Stimulated activated CD4-positive, alpha-beta T cell treated with anti-CD3 and anti-CD28 coated beads, Interleukin-4, amount 100 ng/mL, for 1 hour (primary cell): ENCODE measurements at places on chromosomes 4 and X.

GRCh38 chr4:173057442-173057841, 111.2 kb upstream of the GALNT7 start:
- no peak for DNase-seq

DNA sequence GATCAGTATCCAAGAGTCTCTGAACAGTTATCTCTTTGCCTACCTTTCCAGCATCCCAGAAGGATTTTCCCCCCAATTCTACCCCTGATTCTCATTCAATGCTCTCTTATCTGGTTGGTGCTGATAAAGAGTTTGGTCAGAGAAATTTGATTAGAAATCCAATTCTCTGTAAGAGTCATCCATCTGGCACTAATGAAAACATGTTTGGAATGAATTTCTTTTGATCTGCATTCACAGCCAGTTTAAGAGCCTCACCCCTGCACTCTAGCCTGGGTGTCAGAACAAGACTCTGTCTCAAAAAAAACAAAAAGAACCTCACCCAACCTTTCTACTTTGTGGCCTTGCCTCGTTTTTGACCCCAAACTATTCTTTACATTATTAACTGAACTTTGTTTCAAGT, 122.1 kb downstream of the MANBA start:
- no peak for DNase-seq

GRCh38 chrX:103773445-103773844, 3.2 kb upstream of the PLP1 start:
- no peak for DNase-seq

DNA sequence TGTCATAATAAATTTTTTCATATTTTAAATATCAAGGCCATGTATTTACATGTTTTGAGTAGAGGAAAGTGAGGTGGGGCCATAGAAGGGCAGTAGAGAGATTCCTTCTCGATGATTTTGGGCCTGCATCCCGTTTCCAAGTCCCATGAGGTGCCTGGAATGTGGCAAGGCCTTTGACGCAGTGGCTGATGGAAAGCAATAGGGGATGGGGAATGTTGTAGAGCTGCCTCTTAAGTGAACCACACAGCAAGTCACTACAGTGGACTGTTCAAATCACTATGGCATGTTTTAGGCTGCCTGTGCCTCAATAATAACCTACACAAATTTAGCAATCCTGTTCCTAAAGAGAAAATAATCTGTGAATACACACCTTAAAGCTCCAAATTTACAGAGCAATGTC, 48.3 kb downstream of the ANXA5 start:
- no peak for DNase-seq

DNA sequence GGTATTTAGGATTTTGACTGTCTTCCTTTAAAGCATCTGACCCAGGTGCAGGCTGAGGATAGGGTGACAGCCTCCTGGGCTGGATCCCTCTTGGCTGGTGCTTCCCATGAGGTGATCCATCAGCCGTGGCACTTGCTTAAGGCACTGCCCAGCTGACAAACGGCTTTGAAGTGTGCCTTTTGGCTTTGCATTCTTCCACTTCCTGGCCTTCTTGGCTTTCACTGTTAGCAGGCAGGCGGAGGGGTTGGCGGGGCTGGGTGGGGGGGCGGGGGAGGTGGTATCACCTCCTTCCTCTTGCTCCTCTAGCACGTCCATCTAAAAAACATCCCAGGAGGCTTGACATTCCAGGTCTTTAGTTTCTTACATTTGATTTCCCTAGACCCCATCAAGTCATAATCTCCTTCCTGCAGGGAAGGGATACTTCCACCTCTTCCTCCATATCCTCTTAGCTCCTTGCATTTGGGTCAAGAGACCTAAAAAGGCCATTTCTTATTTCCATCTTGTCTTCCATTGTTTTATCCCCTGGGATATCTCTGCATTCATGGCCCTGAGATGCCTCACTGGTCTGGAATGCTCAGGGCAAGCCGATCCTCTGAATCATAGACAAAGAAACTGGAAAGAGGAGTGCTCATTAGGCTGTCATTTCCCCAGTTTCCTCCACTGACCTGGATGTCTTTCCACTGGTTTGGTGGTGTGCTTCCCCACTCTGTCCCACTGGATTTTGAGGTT, 11.3 kb upstream of the APLN start:
- no peak for DNase-seq

DNA sequence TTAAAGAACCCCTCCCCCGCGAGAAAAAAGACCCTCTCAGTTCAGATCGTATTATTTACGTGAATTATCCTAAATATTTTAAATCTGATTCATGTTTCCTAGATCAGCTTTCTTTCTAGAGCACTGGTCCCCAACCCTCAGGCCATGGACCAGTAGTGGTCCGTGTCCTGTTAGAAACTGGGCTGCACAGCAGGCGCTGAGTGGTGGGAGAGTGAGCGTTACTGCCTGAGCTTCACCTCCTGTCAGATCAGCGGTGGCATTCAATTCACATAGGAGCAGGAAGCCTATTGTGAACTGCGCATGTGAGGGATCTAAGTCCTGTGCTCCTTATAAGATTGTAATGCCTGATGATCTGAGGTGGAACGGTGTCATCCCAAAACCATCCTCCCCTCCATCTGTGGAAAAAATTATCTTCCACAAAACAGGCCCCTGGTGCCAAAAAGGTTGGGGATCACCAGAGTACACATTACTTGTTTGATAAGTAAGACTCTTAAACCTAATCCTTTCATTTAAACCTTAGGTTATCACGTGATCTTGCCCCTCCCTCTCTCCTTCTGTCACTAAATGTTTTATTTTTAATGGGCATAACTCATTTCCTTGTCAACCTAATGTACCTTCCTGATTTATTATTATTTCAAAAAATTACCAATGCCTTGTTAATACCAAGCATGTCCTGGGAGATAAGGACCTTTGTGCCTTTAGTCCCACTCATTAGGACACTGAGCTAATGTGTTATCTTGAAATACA, 442.9 kb downstream of the TLL1 start:
- DNase-seq: no peak

DNA sequence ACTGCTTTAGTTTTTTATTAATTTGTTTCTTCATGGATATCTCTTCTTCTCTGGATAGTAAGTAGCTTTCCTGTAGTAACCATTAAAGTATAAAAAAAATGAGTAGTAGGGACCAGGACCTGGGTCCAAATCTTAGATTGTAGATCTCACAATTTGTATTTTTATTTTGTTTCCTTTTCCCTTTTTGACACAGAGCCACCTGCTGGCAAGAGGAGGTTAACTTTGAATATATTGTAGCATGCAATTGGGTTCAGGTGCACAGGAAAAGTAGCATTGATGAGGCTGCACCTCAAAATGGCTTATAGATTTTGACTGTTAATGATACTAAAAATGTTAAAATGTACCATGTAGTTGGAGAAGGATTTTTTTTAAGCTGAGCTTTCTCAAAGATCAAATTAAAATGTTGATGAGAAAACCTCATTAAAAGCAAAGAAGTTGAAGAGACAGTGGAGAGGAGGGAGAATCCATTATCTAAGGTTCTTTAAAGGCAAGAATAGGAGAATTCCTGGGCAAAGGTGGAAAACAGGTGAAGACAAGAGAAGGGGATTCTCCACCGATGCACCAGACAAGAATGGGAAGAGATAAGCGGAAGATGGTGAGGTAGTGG, 48.3 kb upstream of the HPGDS start:
- DNase-seq: no peak

DNA sequence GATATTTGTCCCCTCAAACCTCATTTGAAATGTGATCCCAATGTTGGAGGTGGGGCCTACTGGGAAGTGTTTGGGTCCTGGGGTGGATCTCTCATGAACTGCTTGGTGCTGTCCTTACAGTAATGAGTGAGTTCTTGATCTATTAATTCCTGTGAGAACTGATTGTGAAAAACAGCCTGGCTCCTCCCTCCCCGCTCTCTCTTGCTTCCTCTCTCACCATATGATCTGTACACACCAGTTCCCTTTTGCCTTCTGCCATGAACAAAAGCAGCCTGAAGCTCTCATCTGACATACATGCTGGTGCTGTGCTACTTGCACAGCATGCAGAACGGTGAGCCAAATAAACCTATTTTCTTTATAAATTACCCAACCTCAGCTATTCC, 11.2 kb upstream of the YIPF7 start:
- DNase-seq: no peak

GRCh38 chr4:74631988-74632387, 162.3 kb downstream of the BTC start:
- DNase-seq: no peak

GRCh38 chrX:33211356-33212260, at the start of gene DMD:
DMD (minus strand) TSS chrX:33211549; CDS start chrX:33211312, 237 bp downstream.
- no peak for DNase-seq
